ENCODE measurements at places on chromosomes 12 and 14.

GRCh38 chr12:19886065-19886464 lies 446.8 kb downstream of the AEBP2 start:
- no peak for DNase-seq

DNA sequence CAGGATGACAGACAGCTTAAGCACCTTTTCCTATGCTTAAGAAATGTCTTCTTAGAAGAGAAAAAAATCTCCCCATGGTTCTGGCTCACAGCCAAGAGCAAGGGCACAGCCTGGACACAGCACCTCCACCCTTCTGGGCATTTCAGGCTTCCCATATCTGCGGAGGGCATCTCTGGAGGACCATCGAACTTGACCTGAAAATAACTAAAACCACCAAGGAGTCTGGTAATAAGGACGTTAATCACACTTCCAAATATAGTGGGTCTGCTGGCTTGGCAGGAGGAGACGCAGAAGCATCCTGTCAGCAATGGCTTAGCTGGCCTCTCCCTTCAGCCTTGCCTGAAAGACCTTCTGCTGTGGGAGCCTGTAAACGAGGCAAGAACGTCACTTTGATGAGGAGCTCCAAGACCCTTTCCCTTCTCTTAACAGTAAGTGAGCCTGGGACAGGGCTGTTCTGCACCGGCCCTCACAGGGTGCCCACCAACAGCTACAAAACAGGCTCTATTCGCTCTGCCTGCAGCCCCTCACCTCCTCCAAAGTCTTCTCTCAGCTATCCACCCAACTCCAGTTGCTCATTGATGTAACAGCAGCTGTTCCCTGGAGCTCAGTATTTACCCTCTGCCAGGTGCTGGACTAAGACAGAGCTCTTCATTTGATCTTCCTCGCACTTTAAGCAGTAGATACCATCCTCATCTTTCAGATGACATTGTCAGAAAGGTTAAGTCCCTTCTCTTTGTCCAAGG lies 13.2 kb downstream of the SETD3 start:
- DNase-seq, result no peak

GRCh38 chr12:44497044-44497443 lies 379.1 kb downstream of the NELL2 start:
- DNase-seq, result no peak

- no peak for DNase-seq
These were observed 4.2 kb upstream of the CLMN start for GRCh38 chr14:95323917-95324316.

DNA sequence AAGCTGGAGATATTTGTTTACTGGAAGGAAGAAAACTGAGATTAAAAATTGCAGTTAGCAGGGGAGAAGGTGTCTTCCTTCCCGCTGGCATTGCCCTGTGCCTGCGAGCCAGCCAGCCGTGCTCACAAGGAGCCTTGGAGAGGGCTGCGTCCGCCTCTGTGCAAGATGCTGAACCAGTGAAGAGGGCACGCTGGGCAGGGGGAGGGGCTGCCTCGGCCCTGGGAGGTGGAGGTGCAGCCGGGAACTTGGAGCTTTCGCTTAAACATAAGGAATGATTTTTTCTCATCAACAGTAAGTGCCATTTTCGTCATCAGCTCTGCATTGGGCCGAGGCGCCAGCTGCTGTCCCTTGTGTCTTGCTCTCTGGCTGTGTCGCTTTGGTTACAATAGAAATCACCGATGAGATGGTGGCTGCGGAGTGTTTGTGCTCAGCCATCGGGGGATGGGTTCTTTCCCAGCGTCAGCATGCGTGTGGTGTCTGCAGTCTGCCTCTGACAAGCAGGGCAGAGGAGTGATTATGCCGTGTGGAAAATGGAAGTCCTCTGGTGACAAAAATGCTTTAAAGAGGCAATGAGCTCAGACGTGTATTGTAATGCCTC lies 97.3 kb downstream of the ESR2 start:
- no peak for DNase-seq

DNA sequence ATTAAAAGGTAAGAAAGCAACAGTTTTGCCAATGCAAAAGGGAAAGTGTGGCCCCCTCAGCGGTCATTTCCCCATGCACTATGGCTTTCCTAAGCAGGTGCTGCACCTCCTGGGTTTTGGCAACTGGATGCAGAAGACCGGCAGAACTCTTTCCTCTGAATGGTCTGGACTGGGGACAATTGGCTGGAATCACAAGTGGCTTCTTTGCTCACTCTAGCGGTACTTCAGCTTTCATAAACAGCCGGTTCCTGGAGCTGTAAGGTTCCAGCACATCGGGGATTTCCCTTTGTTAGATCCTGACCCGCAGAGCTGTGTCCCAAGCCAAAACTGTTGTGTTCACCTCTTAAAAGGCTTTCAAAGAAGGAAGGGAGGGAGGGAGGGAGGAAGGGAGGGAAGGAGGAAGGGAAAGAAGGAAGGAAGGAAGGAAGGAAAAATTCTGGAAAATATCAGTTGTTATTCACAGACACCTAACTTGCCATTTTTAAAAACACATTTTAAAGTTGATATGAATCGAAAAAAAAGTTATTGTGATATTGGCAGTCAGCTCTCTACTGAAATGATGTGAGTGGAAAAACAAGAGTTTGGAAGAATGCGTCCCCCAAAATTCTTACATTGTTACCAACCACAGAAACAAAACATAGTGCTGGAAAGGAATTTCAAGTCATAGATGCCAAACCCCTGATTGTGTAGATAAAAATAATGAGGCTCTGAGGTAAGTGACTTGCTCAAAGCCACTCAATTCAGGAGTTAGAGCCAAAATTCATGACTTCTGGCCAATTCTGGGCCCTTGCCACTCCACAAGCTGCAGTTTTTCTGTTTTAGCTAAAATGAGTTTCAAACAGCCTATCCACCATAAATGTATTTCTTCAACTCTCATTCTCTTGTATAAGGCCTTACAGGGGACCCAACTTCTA lies 220.6 kb upstream of the HMGA2 start:
- no peak for DNase-seq

GRCh38 chr14:85701116-85701515 lies 171.2 kb downstream of the FLRT2 start:
- no peak for DNase-seq

- DNase-seq, result no peak
These were observed 11.6 kb downstream of the BHLHE41 start for GRCh38 chr12:26113181-26113654.

GRCh38 chr14:99531251-99532096 lies 50.3 kb downstream of the CCNK start:
- no peak for DNase-seq

DNA sequence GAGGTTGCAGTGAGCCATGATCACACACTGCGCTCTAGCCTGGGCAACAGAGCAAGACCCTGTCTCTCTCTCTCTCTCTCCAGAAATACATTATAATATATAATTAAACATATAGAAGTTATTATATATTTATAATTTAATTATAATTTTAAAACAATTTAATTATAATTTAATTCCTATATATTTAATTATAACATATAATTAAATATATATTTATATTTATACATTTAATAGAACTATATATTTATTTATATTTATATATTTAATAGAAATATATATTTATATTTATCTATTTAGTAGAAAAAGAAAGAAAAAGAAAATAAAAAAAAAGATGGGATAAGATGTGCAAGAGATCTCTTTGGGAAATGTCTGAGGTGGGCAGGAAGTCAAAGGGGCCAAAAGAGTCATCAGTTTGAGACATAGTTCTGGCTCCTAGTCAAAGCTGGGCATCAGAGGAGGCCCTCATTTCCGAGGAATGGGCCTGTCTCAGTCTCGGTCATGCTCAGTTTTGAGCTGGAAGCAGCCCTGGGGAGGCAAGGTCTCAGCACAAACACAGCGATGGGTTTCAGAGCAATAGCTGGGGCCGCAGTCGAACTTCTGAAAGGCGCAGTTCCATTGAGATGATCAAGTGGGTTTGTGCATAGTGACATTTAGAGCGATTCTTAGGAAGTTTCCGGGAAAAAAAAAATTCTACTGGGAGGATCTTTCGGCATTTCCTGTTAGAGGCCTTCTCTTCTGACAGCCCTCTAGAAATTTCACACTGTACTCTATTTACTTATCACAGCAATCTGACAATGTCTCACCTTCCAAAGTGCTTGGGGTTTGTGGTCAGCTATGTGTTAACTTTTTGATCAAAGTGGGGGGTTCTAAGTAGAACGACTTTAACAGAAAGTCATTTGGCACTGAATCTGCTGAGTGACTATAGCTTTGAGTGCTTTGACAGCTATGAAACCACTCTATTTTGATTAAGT lies 58.7 kb upstream of the GZMB start:
- DNase-seq, result no peak

- no peak for DNase-seq
These were observed 19.6 kb downstream of the NINJ2 start for GRCh38 chr12:643475-644302.

- DNase-seq, result peak; percentile 50
These were observed 568.3 kb downstream of the TMEM121 start for GRCh38 chr14:106094654-106095189.

GRCh38 chr14:75041613-75042012 lies 9.7 kb downstream of the MLH3 start:
- DNase-seq, result no peak

GRCh38 chr14:54200726-54201125 lies 196.1 kb upstream of the CDKN3 start:
- no peak for DNase-seq

GRCh38 chr14:51208982-51209381 lies 31.1 kb upstream of the TMX1 start:
- DNase-seq, result no peak

- DNase-seq, result no peak
These were observed 7.3 kb upstream of the KIF26A start for GRCh38 chr14:104130974-104131651.

DNA sequence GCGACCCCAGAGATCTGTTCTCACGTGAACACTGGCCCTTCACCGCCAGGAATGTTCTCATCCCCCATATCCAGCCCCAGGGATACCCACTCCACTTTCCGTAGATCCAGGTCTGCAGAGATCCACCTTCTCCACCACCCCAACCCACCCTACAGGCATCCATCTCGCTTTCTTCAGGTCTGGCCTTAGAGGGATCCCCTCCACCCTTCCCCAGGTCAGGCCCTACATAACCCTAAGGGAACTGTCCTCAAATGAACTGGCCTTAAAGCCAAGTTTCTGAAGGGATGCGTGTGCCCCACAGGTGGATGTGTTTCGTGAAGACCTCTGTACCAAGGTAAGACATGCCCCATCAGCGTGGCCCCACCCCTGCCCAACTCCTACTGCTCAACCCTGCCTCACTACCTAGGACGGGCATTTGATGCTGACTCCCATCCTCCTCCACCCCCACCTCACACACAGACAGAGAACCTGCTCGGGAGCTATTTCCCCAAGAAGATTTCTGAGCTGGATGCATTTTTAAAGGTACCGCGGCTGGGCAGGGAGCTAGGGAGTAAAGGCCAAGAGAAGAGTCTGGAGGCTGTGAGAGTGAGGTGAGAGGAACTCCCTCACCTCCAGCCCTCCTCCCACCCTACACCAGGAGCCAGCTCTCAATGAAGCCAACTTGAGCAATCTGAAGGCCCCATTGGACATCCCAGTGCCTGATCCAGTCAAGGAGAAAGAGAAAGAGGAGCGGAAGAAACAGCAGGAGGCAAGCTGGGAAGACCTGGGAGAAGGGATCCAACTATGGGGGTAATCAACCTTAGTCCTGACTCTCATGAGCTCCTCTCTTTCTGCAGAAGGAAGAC lies 912 bp downstream of the PSME1 start:
- DNase-seq, result no peak

- DNase-seq, result no peak
These were observed 31.2 kb downstream of the TMEM132C start for GRCh38 chr12:128298091-128298748.

DNA sequence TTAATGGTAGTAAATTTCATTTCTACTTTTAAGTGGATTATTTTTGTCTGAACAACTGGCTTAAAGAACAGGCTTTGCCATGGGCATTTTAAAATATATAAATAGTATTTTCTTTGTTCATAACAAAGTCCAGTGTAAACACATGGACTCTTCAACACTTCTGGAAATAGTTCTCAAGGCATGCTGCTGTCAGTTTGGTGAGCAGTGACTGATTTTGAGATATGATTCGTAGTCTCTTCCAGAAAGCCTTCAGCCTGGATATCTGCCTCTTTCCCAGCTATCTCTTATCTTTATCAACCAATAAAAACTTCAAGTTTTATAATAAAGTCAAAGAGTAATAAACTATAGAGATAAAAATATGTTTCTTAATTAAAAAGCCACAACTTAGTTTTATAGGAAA lies 110.7 kb downstream of the NAV3 start:
- no peak for DNase-seq

- DNase-seq, result no peak
These were observed 118.8 kb downstream of the TMEM132C start for GRCh38 chr12:128385736-128386135.

- no peak for DNase-seq
These were observed 211.5 kb downstream of the CHST11 start for GRCh38 chr12:104668274-104668718.

- no peak for DNase-seq
These were observed 13.3 kb upstream of the MAP3K9 start for GRCh38 chr14:70822530-70823185.

DNA sequence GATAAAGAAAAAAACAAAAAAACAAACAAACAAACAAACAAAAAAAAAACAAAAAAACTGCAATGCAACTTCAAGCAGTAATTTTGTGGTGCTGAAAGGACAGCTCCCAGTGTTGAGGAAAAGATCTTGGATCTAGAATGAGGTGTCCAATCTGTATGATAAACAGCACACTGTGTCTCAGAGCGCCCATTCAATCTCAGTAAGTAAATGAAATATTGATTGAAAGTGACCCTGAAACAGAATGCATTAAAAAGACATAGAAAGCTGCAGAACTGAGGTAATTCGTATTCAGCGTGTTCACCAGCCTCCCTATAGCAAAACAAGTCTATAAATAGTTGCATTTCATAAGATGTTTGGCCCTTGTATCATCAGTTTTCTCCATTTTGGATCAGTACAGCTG lies 153.0 kb downstream of the NOVA1 start:
- DNase-seq, result no peak

DNA sequence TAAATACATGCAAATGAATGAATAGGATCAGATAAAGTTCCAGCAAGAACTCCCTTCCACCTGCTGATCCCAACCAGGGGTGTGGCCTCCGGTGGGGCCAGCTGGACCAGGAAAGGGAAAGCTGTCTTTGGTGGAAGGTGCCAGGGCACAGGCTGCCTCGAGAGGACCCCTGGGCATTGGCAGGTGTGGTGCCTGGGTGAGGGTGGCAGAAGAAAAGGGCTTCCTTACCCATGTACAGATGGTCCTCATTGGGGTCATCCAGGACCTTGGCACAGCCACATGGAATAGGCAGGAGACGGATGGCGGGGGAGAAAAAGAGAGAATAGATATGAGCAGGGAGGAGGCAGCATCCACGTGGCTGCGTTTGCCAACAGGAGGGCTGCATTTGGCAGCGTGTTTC lies 36.4 kb downstream of the CAMKK2 start:
- DNase-seq, result no peak

DNA sequence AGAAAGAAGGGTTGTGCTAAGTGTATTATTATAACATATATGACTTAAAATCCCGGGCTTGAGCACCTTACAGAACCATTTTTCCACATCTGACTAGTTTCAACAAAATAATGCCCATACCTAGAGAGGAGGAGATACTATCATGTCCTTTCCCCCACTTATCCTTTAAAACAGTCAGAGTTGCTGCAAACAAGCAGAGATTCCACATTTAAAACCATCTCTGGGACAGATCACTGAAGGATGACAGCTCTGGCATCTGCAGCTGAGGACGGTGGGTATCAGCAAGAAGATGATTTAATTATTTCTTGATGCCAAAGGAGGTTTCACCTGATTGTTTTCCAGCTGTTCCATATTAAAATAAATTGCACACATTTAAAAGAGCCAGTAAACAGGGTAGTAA lies 328.0 kb upstream of the TMTC1 start:
- no peak for DNase-seq

All from stimulated activated CD8-positive, alpha-beta memory T cell treated with anti-CD3 and anti-CD28 coated beads, Interleukin-7, amount 100 ng/mL, for 24 hours (primary cell).